ENCODE measurements at places on chromosomes 1 and 21.

GRCh38 chr1:5250336-5250735 lies 595.9 kb downstream of the AJAP1 start:
- DNase-seq: no peak

DNA sequence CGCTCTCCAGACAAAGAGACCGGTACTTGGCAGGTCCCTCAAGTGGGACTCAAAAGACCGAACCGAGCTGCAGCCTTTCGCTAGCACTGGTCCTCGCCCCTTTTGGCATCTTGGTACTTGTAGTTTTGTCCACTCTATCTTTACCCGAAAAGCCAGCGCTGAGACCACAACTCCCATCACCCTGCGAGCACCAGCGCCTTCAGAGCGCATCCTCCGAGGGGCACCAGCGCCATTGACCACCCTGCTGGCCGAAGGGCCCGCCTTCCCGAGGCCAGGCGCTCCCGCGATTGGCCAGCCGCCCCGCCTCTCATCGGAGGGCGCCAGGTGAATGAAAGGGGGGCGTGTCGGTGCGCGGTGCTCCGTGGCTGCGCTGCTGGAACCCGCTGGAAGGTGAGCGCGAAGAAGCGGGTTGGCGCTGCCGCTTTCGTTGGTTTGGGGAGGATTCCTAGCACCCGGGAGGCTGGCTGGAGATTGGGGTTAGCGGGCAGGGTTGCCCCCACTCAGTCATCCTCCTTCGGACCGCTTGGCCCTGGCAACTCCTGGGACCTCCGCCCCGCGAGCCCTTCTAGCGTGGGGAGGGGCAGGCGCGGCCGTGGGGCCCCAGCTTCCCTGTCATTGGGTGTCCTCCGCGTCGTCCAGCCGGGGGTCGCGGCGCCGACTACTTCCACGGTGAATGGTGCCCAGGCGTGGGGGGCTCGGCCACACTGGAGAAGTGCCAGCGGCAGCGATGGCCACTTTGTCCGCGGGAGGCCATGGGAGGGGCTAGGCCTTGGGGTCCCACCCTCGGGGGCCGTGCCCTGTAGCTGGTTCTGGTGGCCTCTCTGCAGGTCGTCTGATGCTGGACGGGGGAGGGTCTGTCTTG lies at the start of gene ZBTB8B:
Gene ZBTB8B, plus strand, starts transcription at position 357 of the 862 bp plus-strand sequence. CDS start 5,553 bp downstream, outside the sequence.
- peak; percentile 65 for DNase-seq

- peak; percentile 90 for DNase-seq
Observed at GRCh38 chr1:58584082-58584895, 7.2 kb upstream of the TACSTD2 start.

- no peak for DNase-seq
Observed at GRCh38 chr1:225921734-225922709, 2.0 kb downstream of the PYCR2 start.

DNA sequence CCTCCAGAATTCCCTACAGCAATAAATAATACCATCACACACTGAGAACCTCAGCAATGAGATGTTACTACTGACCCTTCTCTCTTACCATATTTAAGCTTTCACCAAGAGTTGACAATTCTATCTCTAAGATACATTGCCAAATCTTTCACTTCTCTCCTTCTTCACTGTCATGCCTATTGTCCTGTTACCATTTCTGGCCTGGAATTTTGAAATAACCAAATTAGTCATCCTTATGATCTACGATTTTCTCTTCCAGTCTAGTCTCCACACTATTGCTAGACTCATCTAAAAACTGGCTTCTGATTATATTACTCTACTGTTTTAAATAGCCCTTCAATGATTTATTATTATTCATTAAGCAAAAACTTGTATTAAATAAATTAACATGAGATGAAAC lies 656.1 kb upstream of the ADGRL4 start:
- no peak for DNase-seq

- DNase-seq: peak; percentile 33
Observed at GRCh38 chr1:221740993-221741702, 741 bp downstream of the DUSP10 start.

All from AG08396 (cell line).